Stimulated activated CD4-positive, alpha-beta T cell treated with anti-CD3 and anti-CD28 coated beads, Interleukin-2, amount 100 ng/mL, for 4 hours (primary cell): ENCODE measurements at places on chromosomes 16 and 17.
A peak's percentile ranks its signal among the peaks of the same experiment; 100 is the strongest.

DNA sequence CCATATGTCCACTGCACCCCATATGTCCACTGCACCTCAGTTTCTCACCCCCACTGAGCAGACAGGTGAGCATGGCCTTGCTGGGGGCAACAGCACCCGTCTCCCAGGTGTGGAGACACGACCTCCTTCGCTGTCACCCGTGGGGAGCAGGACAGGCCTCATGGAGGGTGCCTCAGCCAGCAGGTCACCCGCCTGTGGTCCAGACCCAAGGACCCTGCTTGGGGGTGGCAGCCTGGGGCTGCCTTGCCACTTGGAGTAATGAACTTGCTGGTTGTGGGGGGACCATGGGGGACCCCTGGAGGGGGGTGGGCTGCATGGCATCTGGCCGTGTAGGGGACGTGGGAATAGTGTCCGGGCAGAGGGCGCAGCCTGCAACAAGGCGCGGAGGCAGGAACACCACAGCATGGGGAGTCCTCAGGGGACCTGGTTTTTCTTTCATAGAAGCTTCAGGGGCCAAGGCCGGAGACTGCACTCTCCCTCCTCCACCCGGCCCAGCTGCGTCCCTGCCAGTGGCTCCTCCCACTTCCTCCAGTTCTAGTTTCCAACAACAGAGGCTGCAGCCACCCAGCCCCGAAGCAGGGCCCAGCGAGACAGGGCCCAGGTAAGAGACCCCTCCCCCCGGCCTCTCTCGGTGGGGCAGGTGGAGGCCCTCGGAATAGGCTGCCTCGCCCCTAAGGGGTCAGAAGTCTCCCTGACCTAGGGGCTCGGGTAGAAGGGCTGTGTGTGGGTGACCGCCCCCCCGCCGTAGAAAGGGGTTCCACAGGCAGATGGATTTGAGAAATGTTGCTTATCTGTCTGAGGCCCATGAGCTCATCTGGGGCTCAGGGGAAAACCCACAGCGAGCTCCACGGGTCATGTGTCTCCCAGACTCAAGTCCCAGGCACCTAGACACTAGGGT, at the start of gene NHLRC4:
Gene NHLRC4, plus strand, starts transcription at position 531 of the 898 bp plus-strand sequence. CDS start 1,043 bp downstream, outside the sequence.
- DNase-seq = no peak

- no peak for DNase-seq
Observed at GRCh38 chr16:27890006-27890405, 173.5 kb downstream of the GSG1L start.

DNA sequence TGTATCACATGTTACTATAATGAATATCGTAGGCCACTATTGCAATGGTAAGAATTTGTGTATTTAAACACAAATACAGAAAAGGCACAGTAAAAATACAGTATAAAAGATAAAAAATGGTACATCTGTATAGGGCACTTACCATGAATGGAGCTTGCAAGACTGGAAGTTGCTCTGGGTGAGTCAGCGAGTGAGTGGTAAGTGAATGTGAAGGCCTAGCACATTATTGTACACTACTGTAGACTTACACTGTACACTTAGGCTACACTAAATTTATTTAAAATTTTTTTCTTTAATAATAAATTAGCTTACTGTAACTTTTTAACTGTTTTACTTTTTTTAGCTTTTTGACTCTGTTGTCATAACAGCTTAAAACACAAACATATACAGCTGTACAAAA, 42.5 kb downstream of the AKAP10 start:
- no peak for DNase-seq

DNA sequence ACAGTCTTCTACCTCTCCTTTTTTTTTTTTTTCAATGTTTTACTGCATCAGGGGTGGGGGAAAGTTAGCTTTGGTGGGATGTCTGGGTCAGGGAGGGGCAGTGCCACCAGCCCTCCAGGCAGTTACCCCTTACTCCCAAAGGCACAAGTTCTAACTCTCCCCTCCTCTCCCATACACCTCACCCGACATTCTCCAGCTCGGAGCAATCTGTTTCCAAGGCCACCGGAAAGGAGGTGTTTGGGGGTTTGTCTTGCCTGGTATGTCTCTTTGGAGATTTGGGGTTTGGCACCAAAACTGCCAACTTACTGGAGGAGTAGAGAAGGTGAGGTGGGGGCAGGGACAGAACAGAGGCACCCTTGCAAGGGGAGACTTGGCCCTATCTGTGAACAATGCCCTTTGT, 4.7 kb downstream of the DLX3 start:
- no peak for DNase-seq

DNA sequence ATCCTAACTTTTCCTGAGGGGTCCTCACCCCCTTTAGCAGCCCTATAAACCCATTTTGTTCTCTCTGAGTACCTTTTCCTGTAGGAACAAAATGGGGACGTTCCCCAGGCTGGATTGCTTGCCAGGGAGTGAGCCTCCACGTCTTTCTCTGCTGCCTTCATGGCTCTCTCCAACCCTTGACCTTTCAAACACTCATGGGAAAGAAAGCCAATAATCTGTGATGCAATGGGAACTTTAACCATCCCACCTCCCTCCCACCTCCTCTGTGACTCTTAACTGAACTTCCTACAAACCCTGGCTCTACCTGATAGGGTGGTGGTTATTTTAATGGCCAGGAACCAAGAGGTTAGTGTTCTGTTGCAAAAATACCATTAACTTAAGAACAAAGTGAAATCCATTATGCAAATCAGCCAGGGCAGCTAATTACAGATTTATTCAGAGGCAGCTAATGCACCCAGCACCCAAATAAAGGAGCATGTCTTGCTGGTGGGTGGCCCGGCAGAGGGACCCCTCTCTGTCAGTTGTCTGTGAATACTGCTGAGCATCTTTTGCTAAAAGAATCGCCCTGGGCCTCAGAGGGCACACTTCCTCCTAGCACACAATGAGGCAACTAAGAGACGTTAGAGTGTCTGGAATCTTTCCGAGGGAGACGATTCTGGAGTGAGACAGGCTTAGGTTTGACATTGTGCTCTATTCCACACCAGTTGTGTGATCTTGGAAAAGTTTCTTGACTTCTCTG, 3.0 kb downstream of the PIPOX start:
- no peak for DNase-seq

DNA sequence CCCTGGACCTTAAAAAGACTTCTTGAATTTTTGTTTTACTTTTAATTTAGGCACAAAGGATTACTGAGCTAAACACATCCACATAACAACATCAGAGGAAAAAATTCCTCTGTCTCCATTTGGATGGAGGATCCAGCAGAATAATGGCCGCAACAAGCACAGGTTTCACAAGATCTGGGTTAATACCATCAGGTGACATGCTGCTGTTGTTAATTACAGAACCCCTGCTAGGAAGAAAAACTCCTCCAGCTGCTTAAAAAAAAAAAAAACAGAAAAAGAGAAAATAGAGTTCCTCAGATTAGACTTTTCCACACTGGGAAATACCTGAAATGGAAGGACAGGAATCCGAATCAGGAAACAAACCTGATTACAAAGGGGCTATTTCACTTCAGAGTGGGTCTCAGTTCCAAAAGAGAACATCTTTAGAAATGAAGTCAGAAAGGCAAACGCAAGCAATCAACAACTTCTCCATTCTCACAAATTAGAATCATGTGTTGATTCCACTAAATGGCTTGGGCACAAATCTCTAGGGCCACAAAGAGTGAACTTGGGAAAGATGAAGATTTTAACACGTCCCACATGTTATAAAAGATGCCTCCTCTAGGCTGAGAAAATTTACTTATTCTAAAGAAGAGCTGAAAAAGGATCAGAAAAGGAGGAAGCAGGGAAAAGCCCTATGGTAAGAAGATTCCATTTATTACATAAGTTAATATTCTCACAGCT, 44.0 kb downstream of the SPOP start:
- no peak for DNase-seq

- no peak for DNase-seq
Observed at GRCh38 chr16:80457871-80458270, 82.9 kb upstream of the DYNLRB2 start.

- no peak for DNase-seq
Observed at GRCh38 chr16:11333702-11334101, 11.6 kb upstream of the RMI2 start.

GRCh38 chr16:70250748-70251628, 752 bp downstream of the EXOSC6 start:
- peak; percentile 13 for DNase-seq

- no peak for DNase-seq
Observed at GRCh38 chr16:20952139-20952920, 51.8 kb downstream of the LYRM1 start.
